ENCODE measurements at places on chromosomes 7 and 10.

- peak; percentile 24 for DNase-seq
Measured at GRCh38 chr7:134016223-134016941, 110.8 kb upstream of the LRGUK start.

- peak; percentile 95 for DNase-seq
Measured at GRCh38 chr7:44044315-44045225, at the start of gene DBNL. TSS of gene DBNL (plus strand) at chr7:44044702. CDS start at chr7:44044738, 36 bp downstream.

DNA sequence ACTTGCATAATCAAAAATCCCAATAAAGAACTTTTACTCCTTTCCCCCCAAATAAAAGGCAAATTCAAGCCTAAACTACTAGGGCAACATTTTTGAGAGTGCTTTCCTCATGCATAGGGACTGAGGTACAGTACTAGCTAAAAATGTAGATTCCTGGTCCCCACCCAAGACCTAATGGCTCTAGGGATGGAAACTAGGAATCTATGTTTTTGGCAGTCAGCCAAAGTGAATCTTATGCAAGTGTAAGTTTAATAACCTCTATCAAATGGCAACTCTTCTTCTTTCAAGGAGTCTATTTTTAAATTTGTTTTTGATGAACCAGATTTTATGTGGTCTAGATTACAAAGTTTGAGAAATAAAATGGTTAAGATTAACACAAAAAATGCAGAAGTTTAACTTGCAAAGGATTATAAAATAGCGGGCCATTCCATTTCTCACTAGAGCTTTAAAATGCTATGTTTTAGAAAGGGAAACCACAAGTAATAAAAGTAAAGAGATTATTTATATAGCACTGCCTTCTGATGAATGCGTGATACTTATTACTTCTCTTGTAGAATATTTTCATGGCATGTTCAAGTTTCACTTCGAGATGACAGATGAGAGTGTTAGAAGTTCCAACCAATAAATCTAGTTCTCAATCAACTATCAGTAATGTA lies 70.4 kb upstream of the MDFIC start:
- DNase-seq: no peak

DNA sequence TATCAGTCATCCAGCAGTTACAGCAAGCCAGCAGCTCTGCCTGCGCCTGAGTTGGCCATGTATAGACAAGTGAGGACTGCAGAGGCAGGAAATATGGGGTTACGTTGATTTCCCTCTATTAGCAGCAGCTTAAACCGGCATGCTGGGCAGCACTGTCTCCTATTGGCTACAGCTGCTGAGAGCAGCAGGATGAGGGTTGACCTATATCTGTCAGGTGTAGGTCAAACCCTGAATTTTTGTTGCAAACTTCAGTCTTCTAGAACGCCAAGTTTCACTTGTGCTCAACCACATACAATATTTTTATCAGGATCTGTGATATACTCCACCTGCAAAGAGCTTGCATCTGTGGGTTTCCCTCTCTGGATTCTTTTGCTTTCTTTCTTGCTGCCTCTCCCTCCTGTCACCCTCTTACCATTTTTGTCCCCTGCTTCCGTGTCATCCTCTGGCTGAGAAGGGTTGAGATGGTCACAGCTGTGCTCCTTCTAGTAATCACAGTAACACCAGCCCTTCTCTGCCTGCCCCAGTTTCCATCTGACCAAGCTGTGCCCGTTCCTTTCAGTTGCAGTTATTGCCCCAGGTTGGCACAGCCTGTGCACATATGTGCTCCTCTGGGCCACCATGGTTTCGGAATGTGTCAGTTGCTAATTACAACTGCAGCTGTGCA lies 23.8 kb upstream of the GLCCI1 start:
- no peak for DNase-seq

DNA sequence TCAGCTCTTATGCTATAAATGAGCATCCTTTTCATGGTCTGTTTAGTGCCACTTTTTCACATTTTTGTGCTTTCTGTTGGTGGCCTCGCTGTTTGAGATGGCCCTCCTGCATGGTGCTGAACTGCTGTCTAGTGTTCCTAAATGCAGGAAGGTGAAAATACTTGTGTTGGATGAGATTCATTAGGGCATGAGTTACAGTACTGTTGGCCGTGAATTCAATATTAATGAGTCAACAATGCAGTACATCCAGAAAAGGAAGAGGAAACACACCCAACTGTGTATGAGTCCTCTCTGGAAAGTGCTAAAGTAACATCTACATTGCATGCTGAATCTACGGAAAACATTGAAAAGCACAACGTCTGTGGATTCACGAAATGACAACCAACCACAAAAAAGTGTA lies 124.0 kb downstream of the HERPUD2 start:
- no peak for DNase-seq

DNA sequence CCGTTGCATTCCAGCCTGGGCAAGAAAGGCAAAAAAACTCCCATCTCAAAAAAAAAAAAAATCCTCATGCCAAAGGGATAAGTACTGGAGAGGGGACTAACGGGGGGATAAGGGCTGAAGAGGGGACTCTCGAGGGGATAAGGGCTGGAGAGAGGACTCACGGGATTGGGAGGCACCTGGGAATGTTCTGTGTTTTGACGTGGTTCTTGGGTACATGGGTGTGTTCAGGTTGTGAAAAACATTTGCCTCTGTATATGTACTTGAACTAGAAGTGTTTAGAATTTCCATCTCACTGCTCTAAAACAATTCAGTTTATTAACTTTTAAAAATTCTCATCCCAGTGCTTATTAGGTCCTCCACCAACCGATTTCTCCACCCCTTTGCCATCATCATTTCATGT lies 4.5 kb downstream of the FKBP6 start:
- no peak for DNase-seq

GRCh38 chr10:131181456-131181855 lies 130.1 kb downstream of the TCERG1L start:
- no peak for DNase-seq

- no peak for DNase-seq
Measured at GRCh38 chr10:108469940-108470339, 1305.4 kb upstream of the SORCS1 start.

GRCh38 chr7:96359876-96360275 lies 38.0 kb upstream of the SLC25A13 start:
- DNase-seq: no peak

DNA sequence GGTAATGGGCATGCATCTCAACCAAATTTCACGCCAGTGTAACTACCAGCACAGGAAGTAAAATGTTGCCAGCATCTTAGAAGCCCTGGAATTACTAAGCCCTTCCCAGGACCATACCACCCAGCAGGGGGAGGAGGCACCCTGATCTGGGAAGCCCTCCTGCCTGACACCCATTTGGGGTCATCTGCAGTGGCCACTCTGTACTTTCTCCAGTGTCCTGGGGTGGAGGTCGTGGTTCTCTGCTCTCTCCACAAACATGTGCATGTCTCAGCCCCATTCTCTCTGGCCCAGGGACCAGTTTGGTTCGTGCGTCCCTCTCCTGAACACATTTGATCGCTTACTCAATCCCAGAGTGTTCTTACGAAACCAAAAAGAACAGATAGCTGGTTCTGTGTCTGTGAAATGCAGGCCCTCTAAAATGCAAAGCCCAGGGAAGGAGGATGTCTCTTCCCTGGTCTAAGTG lies 9.4 kb upstream of the LRRC27 start:
- DNase-seq: peak; percentile 46

GRCh38 chr7:116955801-116956476 lies 2.6 kb downstream of the ST7 start:
- no peak for DNase-seq

DNA sequence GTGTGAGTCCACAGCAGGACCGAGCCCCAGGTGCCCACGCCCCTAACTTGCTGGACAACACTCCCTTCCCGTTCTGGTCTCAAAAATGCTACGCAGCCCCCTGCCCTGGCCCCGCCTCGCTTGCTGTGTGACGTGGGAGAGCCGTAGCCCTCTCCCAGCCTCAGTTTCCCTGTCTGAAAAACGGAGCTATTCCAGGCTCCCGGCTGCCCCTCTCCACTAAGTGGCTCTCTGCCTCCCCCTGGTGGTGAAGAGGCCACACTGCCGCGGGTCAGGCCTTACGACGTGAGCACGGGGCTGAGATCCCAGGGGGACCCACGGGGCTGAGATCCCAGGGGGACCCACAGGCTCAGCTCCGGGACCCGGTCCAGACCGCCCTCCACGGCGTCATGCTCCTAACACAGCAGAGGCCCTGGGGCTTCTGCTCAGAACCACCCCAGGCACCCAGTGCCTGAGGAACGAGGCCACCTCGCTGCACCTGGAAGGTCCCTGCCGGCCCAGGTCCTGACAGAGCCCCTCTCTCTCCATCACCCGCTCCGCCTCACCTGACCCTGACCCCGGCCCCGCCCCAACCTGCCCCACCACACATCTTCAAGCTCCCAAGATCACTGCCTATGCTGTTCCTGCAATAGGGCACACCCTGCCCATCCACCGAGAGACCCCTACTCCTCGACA lies 26.7 kb downstream of the MICALL2 start:
- peak; percentile 96 for DNase-seq

DNA sequence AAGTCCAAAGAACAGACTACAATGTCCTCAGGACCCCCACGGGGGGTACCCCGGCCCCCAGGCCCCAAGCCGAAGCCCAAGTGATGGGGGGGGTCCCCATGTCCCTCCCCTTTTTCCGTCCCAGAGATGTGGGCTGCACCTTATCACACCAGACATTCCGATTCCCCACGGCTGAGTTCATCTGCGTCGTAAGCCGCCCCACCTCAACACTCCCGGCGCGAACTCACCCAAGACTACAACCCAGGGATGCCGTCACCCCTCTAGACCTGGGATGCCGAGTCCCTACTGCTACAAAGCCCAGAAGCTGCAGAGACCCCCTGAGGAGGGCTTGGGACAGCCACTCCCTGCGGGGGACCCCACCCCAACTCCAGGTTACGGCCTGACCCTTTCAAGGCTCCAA lies 14.5 kb downstream of the PDGFA start:
- no peak for DNase-seq

DNA sequence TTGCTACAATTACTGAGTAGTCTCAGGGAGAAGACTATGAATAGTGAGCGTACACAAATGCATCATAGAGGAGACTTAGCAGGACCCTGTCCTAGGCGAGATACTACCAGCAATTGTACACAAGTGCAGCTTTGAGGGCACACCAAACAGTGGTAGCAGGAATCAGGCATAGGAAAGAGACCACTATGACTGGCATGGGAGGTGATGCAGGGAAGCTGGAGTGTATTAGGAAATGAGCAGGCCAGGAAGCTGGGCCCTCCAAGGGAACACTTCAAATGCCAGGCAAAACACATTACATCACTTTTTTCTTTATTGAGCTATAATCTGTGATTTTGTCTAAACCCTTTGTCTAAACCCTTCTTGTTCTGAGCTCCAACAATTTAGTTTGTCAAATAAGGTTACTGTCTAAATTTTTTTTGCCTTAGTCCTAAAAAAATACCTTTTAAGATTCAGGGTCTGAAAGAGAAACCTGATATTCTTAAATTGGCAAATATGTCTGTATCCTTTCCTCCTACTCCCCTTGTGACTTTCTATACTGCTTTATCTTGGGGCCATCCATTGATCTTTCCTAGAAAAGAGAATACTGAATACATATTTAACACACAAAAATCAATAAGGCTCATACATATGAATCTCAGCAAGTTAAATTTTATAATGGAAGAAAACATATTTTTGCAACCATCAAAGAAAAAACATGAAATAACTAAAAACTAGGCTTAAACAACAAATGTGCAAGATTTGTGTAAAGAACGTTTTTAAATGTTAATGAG lies 193.8 kb upstream of the PHYHIPL start:
- DNase-seq: no peak

GRCh38 chr7:17385612-17386011 lies 87.2 kb downstream of the AHR start:
- DNase-seq: no peak

DNA sequence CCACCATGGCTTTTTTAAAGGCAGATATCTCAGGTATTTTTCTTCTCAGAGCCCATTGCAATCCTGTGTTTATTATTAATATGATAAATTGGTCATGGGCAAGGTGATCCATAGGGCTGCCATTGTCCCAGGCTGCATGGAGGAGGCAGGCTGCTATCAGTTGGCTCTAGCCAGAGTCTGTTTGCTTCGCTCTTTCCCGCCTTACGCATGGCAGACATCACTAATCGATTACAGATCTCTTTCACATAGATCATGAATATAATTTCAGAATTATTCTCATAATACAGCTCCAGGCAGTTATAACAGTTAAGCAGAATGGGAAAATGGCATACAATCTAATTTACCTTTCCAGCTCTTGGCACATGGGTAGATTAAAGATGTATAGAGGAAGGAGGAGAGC lies 30.4 kb upstream of the HABP2 start:
- DNase-seq: no peak

GRCh38 chr10:71065659-71066058 lies 146.7 kb upstream of the UNC5B start:
- DNase-seq: no peak

DNA sequence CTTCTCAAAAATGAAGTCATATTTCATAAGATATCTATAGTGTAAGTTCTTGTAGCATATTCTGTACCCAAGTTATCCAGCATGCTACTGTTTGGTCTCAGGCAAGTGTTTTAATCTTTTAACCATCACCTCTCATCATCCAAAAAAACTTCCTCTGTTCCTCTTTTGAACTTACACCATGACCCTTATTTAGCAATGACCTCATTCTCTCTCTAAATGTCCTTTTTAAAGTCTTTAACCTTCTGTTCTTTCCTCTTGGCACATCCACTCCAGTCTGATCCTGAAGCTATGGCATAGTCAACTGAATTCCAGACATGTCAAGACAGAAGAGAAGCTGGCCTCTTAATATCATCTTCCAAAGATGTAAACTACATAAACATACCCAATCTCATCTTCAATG lies 26.2 kb downstream of the PPP3CB start:
- DNase-seq: no peak

Measured in H7 (cell line).